C1 segment of cervical spinal cord (tissue), 14 donors: ENCODE measurements at places on chromosomes 3 and 15.

DNA sequence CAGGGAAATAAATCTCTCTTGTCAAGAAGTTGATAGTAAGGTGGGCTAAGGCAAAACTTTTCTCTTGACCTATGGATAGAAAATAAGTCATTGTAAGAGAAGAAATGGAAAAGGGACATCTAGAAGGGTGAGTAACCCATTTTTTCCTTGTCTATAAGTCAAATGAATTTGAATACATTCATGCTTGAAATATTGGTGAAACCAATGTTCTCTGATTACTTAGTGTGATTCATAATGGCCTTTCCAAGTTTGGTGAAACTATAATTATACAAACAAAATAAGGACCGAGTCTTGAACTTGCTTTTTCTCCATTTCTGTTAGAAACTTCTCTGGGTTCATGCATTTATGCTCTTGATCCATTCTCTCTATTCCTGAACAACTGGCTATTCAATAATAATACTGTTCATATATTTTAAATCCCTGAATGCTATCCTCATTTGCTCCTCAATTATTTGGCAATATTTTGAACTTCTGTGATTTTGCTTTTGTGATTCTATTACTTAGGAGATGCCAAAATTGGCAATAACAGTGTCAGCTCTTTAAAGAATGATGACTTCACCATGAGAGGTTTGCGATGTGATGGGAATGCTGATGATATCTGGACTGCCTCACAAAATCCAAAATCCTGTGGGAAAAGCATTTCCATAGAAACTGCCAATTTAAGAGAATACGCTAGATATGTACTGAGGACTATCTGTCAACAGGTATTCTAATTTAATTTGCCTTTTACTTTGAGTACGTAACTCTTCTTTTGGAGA lies 12.3 kb downstream of the P2RY12 start:
- DNase-seq = no peak

DNA sequence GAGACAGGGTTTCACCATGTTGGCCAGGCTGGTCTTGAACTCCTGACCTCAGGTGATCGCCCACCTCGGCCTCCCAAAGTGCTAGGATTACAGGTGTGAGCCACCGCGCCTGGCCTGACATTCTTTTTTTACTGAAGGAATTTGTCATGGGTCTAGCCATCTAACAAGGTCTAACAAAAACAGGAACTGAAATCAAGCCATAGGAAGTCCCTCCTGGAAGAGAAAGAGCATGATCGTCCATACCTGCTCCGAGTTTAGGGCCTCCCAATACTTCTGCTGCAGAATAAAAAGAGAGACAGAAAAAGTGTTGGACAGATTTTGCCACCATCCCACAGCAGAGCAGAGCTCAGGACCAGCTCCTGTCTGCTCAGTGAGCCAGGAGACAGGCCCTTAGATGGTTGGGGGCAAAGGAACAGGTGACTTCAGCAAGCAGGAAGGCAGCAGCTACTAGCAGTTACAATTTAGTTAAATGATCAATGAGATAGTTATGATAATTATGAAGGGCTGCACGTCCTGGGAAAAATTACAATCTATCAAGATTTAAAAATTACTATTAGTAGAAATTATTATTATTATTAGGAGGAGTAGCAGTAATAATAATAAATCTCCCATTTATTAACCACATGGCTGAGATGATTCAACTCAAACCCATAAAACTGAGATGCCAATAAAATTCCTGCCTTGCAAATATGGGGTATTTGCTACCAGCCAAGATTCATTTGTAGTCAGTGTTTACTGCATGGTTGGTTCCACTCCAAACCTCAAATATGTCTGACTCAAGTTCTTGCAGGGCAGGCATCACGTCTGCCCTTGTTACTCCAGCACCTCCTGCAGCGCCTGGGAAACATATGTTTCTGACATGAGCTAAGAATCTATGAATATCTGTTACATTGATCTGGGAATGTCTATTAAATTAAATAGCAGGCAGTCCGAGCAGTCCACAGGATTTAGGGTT lies 40.1 kb downstream of the TMEM44 start:
- no peak for DNase-seq

- DNase-seq = no peak
These were observed 30.2 kb downstream of the MUC20 start for GRCh38 chr3:195750797-195751520.

DNA sequence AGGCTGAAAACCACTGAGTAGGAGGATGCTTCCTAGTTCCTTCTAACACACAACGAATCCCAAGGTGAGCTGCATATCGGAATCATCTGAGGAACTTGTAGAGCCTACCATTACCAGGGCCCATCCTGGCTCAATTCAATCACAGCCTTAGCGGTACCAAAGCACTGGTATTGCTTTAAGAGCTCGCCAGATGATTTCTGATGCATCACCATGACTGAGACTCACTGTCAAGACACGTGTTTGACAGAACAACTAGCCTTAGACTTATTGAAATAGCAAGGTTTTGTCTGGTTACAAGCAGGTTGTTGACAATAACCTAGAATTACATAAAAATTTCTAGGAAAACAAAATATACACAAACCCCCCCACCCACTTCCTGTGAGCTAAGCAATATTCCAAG lies 68.5 kb downstream of the CBLB start:
- DNase-seq = no peak

DNA sequence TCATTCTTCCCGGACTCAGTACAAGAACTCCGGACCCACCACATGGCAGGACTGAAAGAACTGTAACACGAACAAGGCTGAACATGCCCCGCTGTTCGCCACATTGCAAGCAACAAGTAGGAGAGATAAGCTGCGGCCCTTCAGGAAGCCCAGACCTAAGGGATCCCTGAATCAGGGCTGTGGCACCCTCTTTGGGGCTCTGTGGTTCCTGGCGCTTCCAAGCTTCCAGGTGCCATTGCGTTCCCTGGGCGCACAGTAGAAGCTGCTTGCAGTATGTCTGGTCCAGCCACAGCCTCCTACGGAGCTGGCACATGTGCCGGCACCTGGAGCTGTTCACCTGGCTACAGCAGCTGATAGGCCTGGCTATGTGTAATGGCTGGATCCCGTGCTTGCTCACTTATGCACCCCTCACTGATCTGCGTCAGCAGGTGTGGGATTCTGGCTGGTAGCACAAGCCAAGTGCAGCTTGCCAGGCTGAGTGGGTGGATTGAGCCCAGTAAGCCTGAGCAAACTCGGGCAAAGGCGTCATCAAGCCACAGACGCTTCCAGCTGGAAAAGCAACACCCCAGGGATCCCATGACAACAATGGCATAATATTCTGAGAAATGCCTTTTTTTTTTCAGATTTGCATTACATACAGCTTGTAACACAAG lies 748.6 kb upstream of the GBE1 start:
- DNase-seq = no peak

DNA sequence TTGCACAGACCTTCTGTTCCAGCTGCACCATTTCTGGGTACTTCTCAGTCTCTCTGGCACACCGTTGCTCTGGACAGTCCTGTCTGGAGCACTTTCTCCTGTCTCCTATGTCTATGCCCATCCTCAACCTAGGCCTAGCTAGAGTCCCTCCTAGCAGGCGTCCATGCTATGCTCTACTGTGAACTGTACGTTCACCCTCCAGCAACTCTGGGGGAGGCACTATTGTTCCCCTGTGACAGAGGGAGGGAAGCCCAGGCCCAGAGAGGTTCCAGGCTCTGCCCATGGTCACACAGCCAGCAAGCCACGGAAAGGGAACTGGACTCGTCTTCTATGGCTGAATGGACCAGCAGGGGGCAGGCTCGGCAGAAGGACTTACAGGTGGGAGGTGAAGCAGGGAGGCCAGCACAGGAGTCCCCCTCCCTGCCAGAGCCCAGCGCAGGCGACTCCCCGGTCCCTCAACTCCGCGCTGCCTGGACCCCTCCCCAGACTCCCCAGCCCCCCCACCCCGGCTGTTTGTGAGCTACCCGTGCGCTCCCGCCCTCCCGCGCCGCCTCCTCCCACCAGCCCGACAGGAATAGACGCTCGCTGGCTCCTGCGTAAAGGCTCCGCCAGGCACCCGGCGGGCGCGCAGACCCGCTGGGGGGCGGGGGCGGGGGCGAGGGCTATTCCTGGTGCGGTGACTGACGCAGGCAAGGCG lies 1.7 kb upstream of the LINGO1 start:
- no peak for DNase-seq

DNA sequence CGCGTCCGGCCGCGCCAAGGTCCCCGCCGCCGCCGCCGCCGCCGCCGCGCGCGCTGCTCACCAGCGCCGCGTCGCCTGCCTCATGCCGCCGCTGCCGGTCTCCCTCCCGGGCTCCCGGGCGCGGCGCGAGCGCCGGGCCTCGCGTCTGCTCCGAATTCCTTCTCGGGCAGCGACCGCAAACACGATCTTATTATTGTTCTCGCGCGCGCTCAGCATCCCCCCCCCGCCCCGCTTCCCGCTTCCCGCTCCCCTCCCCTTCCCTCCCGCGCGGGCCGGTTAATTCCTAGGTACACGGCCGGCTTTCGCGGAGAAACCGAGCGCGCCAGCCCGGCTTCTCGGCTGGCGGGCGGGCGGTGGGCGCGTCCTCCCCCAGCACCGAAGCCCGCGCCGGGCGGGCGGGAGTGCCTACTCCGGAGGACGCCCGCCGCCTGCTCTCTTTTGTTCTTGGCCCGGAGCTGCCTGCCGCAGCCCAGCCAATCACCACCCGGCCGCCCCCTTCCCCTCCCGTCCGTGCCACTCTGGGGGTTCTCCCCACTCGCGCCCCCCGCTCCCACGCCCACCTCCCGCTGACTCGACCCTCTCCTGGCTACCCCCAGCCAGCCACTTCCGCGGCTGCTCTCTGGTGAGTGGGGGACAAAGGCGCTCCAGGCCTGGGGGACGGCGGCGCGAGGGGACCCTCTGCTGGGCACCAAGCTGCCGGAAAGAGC lies at the start of gene HDGFL3:
Gene HDGFL3, minus strand, starts transcription at position 164 of the 707 bp plus-strand sequence. CDS start 409 bp downstream, outside the sequence.
- peak; percentile 70 for DNase-seq

- no peak for DNase-seq
These were observed 6.2 kb downstream of the PLA2G4D start for GRCh38 chr15:42087926-42088800.
